Epithelial cell of esophagus (primary cell): ENCODE measurements at places on chromosomes 4 and X.

DNA sequence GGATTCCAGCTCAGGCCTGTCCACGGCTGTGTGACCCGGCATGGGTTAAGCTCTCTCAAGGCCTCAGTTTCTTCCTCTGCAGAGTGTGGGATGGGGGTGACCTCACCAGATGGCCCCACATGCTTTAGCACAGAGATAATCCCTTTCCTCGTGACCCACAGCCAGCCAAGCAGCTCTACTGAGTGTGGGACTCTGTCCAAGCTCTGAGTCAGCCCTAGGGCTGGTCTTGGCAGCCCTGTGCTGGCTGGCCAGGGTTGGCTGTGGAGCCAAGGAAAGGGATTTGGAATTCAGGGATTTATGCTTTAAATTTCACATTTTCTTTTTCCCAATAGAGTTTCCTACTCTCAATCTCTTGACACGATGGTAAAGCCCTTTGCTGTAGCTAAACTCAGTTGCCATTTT is 19.7 kb upstream of the SPON2 start:
- peak; percentile 90 for DNase-seq

- no peak for DNase-seq
Observed at GRCh38 chr4:172173206-172173605, 360.0 kb downstream of the GALNTL6 start.

- no peak for DNase-seq
Observed at GRCh38 chr4:187321711-187322110, 598.1 kb upstream of the FAT1 start.

GRCh38 chrX:34943235-34943634 is 639 bp downstream of the FAM47B start:
- no peak for DNase-seq

GRCh38 chrX:22314211-22314610 is 41.5 kb downstream of the CBLL2 start:
- DNase-seq, result peak; percentile 11

DNA sequence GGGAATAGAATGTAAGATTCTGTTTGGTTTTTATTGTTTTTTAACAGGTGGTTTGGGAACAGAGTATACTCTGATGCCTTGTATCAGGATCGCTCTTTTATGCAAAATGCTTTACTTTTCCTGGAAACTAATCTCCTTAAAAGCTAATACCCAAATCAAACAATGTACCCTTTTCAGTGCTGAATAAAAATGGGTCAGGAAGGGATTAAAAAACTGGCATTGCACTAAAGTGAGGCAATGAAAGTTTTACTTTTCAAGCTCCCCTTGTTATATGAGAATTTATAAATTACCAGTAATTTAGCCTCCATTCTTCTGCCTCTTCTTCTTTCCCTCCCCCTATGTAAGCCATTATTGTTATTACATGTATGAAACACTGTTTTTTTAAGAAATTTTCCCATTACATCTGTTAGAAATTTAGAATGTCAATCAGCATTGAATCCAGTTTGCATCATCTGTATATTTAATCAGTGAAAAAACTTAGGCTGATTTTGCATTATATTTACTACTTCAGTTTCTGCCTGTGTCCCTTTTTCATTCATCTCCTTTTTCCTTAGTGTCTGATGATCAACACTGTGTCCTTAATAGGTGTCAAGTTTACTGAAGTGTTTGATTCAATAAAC is 89.7 kb upstream of the NPNT start:
- no peak for DNase-seq

DNA sequence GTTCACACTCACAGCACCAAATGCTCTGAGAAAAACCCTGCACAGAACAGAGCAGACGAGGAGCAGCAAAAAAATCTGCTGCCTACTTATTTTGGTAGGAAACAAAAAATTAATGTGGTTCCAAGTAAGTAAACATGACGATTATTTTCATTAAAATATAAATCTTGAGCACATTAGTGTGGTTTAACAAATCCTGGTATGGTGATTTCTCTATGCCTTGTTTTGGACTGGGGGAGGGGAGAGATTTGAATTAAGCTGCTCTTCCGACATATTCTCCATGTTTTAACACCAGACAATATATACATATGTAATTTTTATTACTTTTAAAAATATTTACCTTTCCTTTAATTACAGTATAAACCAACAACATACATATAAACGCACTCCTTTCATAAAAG is 1.8 kb downstream of the CAMK2D start:
- no peak for DNase-seq

GRCh38 chr4:89072921-89073320 is 15.9 kb upstream of the FAM13A start:
- DNase-seq, result no peak

- no peak for DNase-seq
Observed at GRCh38 chrX:16708016-16708415, 4.5 kb downstream of the CTPS2 start.

DNA sequence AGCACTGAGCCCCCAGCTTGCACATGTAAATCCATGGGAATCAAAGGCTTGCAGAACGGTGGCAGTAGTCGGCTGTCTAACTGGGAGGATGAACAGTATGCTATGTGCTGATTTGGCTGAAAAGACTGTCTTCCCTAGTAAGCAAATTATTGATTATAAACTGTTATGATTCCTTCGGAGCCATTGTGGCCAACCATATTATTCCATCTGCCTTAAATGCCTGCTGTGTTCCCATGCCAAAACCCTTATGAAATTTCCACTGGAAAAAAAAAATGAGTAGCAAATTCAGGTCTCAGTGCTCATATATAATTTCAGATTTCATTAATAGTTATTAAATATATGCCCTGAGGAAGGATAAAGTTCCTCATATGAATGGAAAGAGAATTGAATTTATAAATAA is 132.7 kb upstream of the MID1 start:
- no peak for DNase-seq

DNA sequence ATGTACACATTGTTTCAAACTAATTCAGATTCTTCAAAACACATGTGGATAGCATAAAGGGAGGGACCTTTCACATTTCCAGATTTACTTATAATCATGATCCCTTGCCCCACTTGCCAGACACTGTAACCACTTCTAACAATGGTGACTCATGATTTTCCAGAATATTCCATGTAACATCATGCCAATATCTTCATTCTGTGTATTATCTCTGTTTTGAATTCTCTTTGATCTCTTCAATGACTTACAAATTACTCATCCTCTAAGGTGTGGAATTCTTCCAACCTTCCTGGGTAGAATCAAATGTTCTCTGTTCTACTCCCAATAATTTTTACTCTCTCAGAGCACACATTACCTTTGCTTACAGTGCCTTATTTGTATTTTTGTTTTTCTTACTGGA is 517.1 kb downstream of the PCDH7 start:
- DNase-seq, result peak; percentile 40

DNA sequence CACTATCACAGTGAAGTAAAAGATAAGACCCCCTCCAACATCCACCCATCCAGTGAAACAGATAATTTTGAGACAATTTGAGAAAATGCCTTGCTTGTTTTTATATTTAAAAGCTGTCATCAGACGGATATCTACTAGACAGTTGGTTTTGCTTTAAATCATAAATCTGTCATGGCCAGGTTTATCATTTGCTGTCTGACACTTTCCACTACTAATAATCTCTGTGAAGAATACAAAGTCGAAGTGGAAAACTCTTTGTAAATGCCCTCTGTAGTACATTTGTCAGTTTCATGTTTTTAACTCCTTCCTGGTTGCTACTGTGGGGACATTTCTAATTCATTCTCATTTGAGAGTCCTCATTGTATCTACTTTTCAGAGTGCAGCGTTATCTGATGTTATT is 1606.2 kb upstream of the PCDH7 start:
- DNase-seq, result no peak

GRCh38 chr4:76622126-76622525 is 187.1 kb downstream of the SHROOM3 start:
- peak; percentile 91 for DNase-seq

DNA sequence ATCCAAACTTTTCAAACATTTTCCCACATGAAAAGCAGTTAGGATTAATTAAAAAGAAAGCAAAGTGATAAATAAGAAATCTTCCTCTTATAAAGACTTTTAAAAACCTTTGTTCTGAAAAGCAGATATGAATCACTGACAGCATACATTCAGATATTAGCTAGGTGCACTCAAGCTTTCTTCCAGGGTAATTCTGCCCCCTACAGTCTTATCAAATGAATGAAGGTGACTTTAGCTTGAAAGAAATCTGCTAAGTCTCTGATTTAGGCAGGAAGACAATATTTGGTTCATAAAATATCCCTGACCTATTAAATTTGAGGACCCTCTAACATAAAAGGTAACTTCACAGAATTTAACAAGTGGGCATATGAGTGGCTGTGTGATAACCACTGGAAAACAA is 209.1 kb upstream of the FAM47A start:
- peak; percentile 11 for DNase-seq

GRCh38 chrX:13669246-13669737 is 16.4 kb downstream of the TCEANC start:
- DNase-seq, result peak; percentile 95

- DNase-seq, result peak; percentile 19
Observed at GRCh38 chr4:113921089-113921794, 58.2 kb downstream of the ARSJ start.

DNA sequence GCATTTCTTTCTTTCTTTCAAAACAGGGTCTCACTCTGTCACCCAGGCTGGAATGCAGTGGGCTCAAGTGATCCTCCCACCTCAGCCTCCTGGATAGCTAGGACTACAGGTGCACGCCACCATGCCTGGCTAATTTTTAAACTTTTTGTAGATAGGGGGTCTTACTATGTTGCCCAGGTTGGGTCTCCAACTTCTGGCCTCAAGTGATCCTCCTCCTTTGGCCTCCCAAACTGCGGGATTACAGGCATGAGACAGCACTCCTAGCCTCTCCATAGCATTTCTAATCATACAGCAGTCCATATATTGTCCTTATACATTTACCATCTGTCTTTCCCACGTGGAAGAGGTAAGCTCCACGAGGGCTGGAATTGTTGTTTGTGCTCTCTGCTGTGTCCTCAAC is 2.0 kb upstream of the FHIP1A start:
- DNase-seq, result no peak

GRCh38 chr4:53119680-53120079 is 246.2 kb downstream of the SCFD2 start:
- DNase-seq, result peak; percentile 74

DNA sequence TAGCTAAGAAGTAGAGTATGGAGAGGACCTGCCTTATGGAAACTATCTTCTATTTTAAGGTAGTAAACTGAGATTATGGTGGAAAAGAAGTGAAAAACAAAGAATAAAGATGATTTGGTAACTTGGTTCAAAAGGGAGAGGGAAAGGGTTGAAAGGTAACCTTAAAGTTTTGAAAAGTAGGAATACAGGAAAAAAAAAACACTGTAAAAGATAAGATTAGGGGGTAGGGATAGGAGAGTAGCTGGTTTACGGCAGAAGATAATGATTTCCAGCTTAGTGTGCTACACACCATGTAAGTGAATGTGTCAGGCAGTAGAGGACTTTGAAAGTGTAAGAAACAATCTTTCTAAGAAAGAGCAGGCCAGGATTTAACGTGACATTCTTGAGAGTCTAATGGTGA is 35.3 kb downstream of the FAM13A start:
- DNase-seq, result no peak

- DNase-seq, result no peak
Observed at GRCh38 chr4:69058410-69059059, 37.7 kb upstream of the UGT2B7 start.

DNA sequence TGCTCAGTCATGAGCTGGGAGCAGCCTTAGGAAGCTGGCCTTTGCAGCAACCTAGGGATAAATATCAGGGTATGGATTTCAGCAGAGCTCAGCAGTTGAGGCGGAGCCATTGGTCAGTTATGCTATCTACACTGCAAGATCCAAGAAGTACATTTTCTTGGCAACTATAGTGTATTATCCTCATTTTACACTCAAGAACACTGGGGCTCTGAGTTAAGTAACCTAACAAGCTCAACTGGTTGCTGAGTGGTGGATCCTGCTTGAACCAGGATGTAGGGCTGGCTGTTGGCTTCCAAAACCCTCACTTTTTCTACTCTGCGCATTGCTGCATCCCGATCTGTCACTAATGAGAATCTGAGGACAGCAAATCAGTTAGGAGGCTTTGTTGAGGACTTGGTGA is 1.5 kb upstream of the SCARB2 start:
- DNase-seq, result peak; percentile 66

- DNase-seq, result no peak
Observed at GRCh38 chr4:7059662-7060061, 8.2 kb downstream of the GRPEL1 start.

- DNase-seq, result no peak
Observed at GRCh38 chr4:6938647-6939271, 29.1 kb downstream of the TBC1D14 start.

DNA sequence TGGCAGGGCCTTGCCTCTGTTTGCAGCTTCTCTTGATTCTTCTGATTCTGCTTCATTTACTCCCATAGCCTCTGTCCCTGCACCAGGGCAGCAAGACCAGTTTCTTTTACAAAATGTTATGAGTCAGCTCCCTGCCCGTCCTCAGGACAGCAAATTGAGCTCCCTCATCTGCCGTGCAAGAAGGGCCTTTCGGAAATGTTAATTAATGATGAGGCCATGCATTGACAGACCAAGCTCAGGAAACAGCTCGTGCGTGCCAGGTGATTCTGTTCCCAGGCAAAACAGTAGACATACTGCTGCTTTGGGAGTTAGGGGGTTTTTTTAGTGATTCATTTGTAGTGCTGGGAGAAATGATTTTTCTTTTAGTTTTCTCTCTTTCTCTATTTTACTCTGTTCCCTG is 231.7 kb downstream of the FBXW7 start:
- peak; percentile 75 for DNase-seq

DNA sequence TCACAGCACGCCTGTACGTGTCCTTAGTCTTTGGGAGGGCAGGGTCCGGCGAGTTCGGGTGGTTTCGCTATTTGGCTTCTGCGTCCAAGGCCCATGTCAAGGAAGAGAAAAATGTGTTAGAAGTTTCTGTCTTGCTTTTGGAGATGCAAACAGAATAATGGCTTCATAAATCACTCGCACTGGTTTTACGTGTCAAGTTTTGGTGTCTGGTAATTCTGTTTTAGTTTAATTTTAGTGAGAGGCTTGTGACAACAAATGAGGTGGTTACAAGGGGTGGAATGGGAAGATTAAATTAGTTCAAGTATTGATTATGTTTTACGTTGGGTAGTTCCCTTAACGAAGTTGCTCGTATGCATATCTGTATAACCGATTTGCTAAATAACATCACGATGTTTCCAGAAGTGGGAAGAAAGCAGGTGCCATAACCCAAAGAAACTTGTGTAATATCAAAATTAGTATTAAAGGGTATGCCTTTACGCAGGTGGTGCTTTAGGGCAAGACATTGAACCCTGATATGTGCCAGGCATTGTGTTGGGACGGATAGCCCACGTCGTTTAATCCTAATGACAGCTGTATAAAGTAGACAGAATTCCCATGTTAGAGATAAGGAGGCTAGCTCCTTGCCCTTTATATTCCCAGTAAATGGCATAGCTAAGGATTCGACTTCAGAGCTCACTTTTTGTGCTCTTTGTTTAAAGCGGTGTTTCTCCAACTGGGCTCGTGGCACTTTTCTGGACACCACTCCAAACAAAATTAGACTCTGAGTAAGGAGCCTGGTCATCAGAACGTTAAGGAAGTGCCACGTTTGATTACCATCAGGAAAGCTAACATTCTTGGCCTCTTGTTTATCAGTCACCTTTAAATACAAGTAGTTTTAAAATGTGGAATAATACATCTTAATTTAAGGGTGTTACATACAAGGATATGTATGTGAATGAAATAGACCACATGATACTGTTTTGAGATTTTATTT is 843 bp downstream of the RPL34 start:
- DNase-seq, result peak; percentile 14

- no peak for DNase-seq
Observed at GRCh38 chrX:45138525-45138924, 62.2 kb downstream of the DIPK2B start.

GRCh38 chrX:77160301-77160700 is 286.9 kb upstream of the FGF16 start:
- peak; percentile 0 for DNase-seq
